Esophagus squamous epithelium (tissue), 5 donors: ENCODE measurements at places on chromosomes 6 and 20. TPM values are rescaled to one million over a fixed set of nuclear protein-coding genes. Genes with fewer than 3 reads are reported as not detected.

- no peak for DNase-seq
Measured at GRCh38 chr20:32235331-32236047, 27.8 kb downstream of the POFUT1 start.

- no peak for DNase-seq
Measured at GRCh38 chr6:154491567-154492470, 18.7 kb downstream of the CNKSR3 start.

GRCh38 chr20:623021-623420 is 12.9 kb upstream of the TCF15 start:
- DNase-seq = no peak

DNA sequence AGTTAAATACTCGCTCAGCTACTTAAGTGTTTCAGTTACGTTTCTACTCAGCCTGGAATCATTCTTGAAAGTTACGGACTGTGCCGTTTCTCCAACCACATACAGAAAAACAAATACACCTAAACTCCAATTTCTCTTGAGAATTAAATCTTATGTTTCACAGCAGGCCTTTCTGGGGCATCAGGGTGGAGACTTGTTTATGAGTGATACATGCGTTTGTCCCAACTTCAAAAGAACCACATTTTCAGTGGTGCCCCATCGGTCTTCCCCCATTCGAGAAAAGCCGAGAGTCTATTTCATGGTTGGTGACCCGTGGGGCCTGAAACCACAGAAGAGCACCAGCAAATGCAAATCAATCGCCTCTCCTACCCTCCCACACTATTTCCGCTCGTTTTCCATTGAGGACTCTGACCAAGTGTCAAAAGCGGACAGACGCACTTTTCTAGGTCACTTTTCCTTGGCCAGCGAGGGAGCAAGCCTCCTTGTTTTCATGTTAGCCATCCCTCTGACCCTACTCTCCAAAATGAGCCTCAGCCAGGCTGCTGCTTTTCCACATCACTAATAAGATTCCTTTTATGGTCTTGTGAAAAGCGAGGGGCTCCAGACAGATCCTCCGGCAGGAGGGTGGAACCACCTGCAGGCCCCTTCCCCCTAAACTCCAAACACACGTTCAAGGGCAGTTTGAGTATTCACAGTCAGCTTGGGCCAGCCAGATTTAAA is 3.1 kb downstream of the JAG1 start:
- no peak for DNase-seq

DNA sequence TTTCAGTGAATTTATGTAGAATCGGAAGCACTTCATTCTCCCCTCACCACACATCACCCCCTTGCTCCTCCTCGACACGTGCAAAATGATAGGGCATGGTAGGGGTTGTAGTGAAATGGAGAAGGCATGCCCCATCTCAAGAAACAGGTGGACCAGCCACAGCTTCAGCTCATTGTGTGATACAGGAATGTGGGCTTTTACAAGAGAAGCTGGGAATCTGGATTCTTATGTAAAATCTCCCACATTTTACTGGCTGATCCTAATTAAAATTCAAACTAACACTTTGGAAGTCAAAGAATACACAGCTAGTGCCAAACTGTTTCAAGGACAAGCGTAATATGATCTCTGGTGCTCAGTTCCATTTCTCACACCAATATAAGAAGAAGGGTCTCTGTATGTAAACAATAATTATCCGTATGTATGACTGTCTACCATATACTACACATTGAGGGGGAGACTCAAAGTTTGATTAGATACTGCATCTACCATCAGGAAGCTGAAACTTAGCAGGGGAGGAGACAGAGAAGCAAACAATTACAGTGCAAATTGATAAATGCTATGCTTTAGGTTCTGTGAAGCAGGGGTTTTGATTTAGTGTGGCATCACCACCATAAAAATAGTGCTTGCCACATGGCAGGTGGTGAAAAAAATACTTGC is 24.3 kb upstream of the KIAA0408 start:
- no peak for DNase-seq

GRCh38 chr6:68391953-68392352 is 243.1 kb upstream of the ADGRB3 start:
- DNase-seq = no peak

GRCh38 chr20:15895126-15895525 is 678.1 kb downstream of the KIF16B start:
- no peak for DNase-seq

- DNase-seq = no peak
Measured at GRCh38 chr20:22729180-22729579, 144.8 kb upstream of the FOXA2 start.

DNA sequence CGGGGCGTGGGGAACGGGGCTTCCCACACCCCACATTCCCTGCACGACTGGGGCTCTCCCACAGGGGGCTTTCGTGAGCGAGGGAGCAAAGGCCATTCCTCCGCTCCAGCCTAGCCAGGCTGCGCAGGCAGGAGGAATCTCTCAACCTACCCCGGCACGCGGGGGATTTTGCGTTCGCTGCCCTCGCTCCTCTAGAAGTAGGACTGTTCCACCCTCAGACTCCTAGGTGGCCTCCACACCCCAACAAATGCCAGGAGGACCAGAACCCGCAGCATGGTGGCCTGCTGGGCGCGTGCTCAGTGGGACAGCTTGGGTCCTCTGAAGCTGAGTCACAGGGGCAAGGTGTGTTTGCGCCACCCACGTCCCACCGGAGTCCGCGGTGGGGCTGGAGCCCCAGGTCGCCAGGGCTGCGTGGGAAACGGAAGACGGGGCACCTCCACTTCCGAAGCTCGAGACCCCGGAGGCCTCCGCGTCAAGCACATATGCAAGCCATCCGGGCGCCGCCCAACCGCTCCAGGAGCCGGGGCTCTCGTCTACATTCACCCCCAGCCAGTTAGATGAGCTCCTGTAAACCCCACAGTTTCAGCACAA is 1938.5 kb upstream of the DEFB115 start:
- DNase-seq = no peak

DNA sequence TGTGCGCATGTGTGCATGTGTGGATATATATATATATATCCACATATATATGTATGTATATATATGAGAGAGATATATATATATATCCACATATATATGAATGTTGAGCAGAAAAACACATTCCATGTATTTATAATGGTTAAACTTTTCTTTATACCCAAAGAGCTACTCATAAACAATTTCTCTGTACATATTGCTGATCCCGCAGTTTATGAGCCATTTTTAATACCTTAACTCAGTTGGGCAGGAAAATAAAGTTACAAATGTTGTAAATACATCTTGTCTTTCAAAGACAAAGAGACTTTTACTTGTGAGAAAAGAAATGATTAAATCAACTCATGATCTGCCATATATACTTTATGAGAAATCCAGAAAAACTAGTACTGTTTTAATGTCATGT is 18.1 kb upstream of the EPHA7 start:
- DNase-seq = no peak

GRCh38 chr6:26335631-26336323 is 29.2 kb upstream of the BTN3A2 start:
- DNase-seq = no peak

DNA sequence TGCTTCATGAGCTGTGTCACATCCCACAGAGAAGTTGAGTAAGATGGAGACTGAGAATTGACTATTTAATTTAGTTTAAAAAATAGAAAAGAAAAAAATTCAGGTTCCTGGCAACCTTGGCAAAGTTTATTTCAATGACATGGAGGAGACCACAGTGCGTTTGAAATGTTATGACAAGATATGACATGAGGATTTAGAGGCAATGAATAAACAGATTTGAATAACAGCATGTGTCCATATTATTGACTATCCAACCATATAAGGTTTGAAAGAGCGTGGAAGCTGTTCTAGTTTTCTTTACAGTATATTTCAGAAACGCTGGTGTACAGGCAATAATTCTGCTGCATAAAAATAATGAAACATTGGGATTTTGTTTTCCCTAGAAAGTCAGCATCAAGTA is 303.9 kb downstream of the SMOC2 start:
- DNase-seq = no peak

DNA sequence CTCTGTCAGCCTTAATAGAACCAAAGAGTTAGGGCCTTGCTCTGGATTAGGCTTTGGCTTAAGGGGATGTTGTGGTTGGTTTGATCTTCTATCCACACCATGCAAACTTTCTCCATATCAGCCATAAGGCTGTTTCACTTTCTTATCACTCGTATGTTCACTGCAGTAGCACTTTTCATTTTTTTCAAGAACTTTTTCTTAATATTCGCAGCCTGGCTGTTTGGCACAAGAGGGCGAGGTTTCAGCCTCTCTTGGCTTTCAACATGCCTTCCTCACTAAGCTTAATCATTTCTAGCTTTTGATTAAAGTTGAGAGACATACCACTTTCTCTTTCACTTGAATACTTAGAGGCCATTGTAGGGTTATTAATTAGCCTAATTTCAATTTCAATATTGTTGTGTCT is 193.1 kb downstream of the NRN1 start:
- DNase-seq = no peak

DNA sequence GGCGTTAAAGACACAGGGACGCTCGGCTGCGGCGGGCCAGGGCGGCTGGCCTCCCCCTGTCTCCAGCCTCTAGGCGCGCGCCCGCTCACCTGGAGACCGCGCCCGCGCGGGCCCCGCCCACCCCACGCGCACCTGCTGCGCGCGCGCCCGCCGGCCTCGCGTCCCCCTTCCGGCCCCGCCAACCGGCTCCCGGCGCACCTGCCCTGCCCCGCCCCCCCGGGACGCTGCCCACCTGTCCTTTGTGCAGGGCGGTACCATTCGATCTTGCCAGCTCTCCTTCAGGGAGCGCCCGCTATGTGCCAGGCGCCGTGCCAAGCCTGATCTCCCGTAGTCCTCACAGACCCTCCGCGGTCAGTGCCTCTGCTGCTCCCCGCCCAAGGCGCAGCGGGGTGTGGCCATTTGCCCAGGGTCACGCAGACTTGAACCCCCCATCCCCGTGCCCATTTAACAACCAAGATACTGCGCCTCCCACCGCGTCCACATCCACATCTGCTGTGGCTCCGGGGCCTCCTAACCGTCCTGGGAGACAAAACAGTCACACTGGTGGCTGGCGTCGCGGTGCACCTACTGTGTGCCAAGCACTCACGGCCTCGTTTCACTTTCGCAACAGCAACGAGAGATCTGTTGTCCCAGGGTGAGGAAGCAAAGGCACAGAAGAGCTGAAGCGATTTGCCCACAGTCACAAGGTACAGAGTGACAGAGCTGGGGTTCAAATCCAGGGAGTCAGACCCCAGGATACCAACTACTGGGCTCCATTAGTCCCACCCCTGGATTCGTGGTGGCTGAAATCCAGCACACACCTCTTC is 48.1 kb downstream of the NOL4L start:
- no peak for DNase-seq

DNA sequence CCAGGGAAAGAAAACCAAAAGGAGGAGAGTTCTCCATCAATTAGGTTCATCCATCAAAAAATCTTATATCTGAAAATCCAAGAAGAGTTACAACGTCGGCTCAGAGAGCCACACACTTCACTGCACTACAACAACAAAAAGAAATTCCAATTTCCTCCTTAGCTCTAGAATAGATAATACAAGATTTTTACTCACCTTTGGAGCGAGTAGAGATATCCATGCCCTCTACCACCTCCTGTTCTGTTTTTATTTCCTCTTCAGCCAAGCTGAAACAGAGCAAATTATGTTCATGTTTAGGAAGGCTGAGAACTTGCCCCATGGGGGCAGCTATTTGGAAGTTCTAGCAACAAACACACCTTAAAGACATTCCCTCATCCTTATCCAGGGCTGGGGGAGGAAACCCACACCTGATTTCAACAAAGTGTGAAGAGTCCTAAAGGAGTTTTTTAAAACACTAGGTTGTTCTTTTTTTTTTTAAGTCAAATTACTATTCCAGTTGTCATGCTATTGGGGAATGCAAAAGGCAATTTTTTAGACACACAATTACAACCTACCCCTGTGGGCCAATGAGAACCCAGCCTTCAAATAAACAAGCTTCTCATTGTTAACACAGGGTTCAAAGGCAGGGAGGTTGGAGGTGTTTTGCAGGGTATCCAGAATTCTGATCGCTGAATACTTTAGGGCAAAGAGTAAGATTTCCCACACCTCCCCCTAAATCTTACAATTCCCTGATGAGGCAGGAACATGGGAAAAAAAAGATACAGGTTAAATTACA is 8.7 kb downstream of the ZMYND8 start:
- DNase-seq = no peak

DNA sequence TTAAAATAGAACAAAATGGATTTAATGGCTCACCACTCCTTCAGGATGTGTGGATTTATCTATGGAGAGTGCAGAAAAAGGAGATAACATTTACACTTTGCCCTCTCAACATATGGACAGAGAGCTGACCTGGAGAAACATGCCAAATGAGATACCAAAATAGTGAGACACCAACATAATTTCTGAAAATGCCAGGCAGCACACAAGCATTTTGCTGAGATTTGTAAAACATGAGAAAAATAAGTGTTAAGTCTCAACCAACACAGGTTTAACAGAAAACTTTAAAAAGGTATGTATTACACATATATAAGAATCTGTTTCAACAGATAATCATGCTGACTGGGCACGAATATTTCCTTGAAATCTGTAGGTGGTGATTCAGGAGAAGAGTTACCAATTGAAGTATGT is 145.2 kb downstream of the REV3L start:
- DNase-seq = no peak

GRCh38 chr6:138722425-138723371 is 50.9 kb upstream of the CCDC28A start:
- no peak for DNase-seq

DNA sequence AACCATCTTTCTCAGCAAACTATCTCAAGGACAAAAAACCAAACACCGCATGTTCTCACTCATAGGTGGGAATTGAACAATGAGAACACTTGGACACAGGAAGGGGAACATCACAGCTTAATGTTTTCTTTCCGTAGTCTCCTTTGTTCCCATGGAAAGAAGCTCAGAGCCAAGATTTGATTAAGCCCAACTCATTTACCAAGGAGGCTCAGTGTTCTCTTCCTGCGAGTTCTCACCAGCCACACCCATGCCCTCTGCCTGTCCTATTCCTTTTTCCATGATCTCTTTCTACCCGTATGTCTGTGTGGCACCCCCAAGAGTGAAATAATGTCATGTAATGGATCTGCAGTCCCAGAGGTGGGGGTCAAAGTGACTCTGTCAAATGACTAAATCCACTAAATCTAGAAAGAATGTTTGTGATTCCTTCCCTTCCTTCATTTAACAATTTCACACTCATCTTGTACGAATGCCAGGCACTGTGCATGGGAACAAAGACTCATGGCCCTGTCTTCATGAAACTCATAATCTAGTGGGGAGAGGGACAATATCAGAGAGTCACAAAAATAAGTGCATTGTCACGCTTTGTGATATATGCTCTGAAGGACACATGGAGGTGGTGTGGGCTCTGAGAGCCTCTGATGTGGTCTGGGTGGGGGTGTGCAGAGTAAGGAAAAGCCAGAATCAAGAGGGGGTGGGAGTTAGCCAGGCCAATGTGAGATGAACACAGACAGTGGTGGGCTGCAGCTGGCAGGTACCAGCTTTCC is 292.1 kb downstream of the CDC5L start:
- no peak for DNase-seq

FOXC1 gene
- total RNA-seq = 3.9 TPM

SLC22A7 gene
- not detected for total RNA-seq

CDSN gene
- not detected for total RNA-seq

TUBB1 gene
- total RNA-seq = not detected

FRS3 gene
- total RNA-seq = 5.5 TPM
